ENCODE measurements at places on chromosomes 7 and 10.
A peak's percentile ranks its signal among the peaks of the same experiment; 100 is the strongest.

DNA sequence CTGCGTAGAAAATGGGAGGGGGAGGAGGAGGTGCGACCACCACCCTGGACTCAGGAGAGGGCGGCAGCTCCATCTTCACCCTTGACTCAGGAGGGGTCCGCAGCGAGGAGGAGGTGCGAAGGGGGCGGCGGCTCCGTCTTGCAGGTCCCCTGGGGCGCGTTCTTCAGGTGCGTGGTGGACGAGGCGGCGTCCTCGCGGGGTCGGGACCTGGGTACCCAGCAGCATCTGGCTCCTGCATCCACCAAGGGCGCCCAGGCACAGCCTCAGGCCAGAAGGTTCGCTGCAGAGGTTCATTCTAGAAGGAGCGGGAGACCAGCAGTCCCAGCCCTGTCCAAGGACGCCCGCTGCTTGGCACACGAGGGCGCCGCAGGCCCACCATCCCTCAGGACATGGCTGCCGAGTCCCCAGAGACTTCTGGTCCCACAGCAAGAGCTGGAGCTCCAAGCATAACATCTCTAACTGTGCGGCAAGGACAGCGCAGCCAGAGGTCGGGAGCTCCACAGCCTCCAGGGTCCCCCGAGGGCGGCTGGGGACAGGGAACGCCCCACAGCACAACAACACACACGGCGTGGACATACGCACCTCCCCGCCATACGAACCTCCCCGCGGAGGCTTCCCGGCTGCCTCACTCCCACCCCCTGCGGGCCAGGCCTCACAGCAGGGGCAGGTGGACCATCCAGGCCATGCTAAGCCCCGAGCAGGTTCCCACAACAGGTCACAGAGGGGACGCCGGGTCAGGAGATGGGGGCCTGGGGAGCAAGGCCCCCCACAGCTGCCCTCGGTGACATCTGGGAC is 16.8 kb upstream of the DPYSL4 start:
- no peak for DNase-seq

- no peak for DNase-seq
These were observed 86.7 kb downstream of the ARHGAP22 start for GRCh38 chr10:48517911-48518811.

DNA sequence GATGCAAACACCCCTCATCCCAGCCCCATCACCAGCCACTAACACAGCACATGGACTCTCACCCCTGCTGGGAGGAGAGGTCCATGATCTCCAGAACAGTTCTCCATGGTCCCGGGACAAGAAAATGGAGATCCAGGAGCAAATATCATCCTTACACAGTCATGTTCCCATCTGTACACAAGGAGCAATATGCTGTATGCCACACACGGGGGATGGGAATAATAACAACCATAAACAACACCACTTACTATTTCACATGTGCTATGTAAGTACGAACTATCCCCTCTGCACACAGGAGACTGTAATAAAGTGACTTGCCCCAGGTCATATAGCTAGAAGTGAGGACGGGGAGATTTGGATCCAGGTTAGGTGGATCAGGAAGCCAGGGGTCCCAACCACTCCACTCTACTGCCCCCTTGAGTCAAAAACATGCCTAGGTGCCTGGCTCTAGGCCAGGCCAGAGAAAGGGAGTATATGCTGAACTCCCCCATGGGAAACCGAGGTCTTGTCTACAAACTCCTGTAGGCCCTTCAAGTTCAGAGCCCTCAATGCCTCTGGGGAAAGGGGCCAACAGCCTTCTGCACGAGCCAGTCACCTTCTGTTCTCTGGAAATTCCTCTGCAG is 34.1 kb downstream of the LRRC20 start:
- DNase-seq = peak; percentile 14

- DNase-seq = no peak
These were observed 178.5 kb downstream of the ARID5B start for GRCh38 chr10:62079885-62080559.

GRCh38 chr7:115300231-115300870 is 378.5 kb downstream of the MDFIC start:
- no peak for DNase-seq

GRCh38 chr7:89002981-89003956 is 207.7 kb upstream of the TEX47 start:
- DNase-seq = no peak

DNA sequence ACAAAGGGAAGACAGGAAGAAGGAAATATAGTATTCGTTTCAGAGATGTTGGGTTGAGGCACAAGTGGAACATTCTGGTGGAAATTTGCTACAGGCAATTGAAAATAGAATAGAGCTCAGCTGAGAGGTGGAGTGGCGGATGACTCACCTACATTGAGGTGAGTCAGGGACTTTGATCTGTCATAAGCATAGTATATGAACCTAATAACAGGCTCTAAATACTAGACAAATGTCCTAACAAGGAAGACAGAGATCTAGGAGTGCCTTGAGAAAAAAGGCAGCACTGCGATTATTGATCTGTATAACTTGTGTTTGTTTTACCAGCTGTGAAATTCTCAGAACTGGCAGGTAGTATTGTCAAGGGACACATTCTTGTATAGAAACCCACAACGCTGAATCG is 907 bp upstream of the IFRD1 start:
- peak; percentile 19 for DNase-seq

- no peak for DNase-seq
These were observed 35.1 kb downstream of the SDK1 start for GRCh38 chr7:3336042-3336665.

DNA sequence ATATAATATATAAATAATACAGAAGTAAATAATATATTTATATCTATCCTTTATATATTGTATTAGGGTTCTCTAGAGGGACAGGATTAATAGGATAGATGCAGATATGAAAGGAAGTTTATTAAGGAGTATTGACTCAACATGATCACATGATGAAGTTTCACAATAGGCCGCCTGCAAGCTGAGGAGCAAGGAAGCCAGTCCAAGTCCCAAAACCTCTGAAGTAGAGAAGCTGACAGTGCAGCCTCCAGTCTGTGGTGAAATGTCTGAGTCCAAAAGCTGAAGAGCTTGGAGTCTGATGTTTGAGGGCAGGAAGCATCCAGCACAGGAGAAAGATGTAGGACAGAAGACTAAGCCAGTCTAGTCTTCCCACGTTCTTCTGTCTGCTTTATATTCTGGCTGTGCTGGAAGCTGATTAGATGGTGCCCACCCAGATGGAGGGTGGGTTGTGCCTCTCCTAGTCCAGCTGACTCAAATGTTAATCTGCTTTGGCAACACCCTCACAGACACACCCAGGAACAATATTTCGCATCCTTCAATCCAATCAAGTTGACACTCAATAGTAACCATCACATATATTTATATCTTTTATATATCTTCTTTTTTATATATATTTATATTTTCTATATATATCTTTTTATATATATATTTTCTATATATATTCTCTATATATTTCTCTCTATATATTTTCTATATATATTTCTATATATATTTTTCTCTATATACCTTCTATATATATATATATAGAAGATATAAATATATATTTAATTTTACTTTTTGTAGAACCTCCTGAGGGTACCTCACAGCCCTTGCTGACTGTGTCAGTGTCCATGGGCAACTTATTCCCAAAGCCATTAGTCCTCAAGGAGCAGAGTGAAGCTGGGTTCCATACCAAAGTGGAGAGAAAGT is 24.6 kb upstream of the AKR1B10 start:
- DNase-seq = peak; percentile 7

DNA sequence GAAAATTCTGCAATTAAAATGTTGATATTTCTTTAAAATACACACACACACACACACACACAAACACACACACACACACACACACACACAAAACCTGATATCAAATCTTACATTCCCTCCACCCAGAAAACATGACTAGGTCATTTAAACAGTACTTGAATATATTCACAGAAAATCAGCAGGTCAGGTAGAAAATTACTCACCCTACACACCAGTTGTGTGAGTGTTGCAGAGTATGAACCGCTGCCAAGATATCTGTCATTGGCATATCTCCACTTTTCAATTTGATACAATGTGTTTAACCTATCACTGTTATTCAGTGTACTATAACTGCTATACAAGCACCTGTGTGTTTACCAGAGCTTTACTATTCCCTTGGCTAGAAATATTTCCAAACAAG is 283.6 kb upstream of the LRRTM3 start:
- no peak for DNase-seq

DNA sequence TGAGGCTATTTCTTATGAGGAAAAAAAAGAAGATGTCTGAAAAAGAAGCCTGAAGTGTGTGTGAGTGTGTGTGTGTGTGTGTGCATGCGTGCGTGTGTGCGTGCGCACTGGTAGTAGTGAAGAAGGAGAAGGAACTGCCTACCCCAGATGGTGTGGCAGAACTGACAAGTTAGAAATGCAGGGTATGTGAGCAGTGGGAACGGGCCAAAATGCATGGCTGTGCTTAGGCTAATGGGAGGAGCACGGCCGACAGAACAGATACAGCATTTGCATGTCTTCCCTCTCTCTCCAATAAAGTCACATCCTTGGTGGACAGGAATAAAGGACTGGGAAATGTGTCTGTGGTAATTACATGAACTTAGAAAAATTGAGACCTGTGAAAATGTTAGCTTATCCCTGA is 94.3 kb downstream of the IDE start:
- DNase-seq = no peak

DNA sequence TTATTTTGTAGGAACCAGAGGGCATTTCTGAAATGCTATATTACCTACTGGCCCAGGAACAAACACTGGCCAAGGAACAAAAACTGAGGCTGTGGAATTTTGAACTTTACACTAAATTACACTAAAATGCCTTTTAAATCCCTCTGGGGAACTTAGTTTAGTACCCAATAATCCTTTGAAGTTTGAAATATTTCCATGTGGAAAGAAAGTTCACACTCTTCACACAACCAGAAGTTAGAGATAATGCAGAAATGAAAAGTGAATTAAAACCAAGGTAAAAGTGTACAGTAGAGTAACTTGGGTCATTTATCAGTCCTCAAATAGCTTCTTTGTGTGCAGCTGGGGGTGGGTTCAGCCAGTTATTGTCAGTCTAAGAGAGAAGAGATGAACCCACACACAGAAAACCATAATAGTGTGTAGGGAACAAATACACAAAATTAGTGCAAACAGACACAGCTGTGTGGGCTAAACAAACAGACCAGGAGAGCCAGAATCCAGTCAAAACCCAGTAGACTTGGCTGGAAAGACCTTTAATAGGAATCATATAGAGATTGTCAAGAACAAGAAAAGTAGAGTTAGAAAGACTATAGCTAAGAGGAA is 46.5 kb upstream of the DGKI start:
- DNase-seq = no peak

DNA sequence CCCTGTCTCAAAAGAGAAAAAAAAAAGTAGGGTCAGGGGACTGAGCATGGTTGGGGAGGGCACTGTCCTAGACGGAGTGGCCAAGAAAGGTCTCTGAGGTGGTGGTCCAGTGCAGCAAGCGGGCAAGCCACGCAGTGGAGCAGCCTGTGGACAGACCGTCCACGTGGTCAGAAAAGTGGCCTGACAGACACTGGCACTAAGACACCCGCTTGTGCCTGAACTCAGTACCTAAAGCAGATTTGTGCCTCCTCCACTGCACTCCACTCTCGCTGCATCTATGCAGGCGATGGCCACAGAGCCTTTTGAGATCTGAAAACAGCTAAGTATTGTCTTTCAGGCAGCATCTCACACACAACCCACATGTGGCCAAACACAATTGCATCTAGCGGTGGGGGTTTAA is 8.8 kb downstream of the ASB10 start:
- DNase-seq = no peak

DNA sequence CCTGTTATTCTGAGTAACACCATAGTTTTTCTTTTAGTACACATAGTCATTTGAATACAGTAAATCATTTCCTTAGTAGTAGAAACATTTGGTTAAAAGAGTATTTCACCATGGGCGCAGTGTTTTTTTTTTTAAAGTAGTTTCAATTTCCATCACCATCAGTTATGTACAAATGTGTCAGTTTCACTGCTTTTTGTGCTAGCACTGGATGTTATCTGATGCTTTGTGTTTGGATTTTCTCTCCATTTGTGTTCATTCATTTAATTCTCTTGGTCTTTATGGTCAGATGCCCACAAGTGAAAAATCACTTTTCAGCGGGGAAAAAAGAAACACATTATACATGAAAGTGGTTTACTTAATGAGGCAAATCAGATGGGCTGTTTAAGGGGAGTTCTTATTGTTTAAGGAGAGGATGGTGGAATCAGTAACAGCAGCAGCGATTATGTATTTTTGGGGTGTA is 16.0 kb upstream of the HK1 start:
- no peak for DNase-seq

GRCh38 chr10:132939957-132940790 is 2.2 kb downstream of the CFAP46 start:
- no peak for DNase-seq

GRCh38 chr7:107501593-107501992 is 31.7 kb downstream of the GPR22 start:
- DNase-seq = no peak

DNA sequence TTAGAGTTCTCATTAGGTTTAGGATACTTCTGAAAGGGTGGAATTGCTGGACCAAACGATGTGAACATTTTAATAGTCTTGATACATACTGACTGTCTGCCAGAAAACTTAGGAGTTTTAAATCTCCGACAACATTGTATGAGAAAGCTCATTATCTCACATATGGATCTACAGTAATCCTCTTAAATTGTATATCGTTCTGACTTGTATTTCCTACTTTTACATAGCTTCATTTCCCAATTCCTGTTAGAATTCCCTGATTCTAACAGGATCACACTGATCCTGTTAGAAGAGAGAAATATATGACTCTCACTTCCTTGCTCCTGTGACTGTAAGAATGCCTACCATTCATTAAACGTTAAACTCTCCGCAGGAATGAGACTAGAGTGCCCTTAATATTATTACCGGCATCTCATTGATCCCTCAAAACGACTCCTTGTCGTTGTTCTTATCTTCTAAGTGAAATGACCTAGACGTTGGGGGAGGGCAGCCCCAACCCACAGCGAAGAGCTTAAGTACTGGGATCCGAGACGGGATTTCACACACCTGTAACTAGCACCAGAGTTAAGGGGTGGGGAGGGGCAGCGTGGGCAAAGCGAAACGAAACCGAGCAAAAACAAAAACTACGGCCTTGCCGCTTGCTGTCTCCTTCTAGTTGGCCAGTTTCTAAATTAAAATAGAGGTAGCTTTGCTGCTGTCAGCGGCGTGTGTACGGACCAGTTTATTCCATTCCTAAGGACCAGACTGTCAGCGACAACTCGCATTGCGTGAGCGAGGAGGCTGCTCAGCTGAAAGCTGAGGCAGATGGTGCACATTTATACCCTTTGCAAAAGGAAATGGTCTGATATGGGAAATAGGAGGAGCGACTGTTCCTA is 678 bp upstream of the TMEM106B start:
- peak; percentile 63 for DNase-seq

GRCh38 chr10:114881901-114882300 is 56.1 kb upstream of the TRUB1 start:
- no peak for DNase-seq

GRCh38 chr7:76514926-76515771 is 4.8 kb downstream of the UPK3B start:
- no peak for DNase-seq

- no peak for DNase-seq
These were observed 33.2 kb downstream of the BLVRA start for GRCh38 chr7:43791665-43792064.

- no peak for DNase-seq
These were observed 60.0 kb downstream of the PLXNA4 start for GRCh38 chr7:132516042-132516840.

- no peak for DNase-seq
These were observed 47.1 kb downstream of the SLC35G1 start for GRCh38 chr10:93940881-93941280.
